AML-193 (cell line): ENCODE measurements at places on chromosomes 12 and 14.

DNA sequence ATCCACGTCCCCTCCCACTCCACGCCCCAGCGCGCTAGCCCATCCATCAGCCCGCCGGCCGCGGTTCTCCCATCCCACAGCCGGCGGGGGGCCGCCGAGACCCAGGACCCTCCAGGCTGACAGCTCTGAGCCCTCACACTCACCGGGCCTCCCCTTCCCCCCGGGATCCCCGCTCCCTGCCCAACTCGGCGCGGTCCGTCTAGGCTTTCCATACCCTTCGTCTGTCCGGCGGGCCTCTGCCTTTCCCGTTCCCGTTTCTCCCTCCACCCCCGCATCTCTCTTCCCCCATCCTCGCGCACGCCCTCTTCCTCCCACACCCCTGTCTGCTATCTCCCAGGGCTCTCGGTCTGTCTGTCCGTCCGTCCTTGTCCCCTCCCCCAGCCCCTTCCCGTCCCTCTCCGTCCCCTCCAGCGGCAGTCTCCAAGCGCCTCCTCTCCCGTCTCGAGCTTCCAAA is 726 bp downstream of the ZFHX2 start:
- DNase-seq = peak; percentile 7

GRCh38 chr12:62458626-62459025 is 8.0 kb upstream of the MON2 start:
- no peak for DNase-seq

DNA sequence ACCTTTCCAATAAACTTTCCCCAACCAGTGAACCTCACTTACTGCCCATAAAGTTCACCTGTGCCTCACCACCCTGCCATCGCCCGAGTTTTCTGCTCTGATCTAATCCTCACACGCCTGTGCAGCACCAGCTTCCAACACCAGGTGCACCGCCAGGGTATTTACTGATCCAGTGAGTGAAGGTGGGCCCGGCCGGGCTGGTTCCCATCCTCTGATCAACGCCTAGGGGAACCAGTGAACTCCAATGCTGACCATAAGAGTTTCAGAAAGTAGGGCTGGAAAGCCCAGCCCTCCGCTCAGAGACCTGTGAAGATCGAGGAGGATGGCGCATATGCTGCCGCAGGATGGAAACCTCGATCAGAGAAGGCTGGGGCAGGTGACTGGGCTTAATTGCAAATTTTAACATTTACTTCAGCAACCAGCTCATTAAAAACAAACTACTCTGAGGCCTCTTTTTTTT is 685 bp upstream of the MYL6B start:
- peak; percentile 35 for DNase-seq

GRCh38 chr14:99183311-99183710 is 88.7 kb downstream of the BCL11B start:
- no peak for DNase-seq

DNA sequence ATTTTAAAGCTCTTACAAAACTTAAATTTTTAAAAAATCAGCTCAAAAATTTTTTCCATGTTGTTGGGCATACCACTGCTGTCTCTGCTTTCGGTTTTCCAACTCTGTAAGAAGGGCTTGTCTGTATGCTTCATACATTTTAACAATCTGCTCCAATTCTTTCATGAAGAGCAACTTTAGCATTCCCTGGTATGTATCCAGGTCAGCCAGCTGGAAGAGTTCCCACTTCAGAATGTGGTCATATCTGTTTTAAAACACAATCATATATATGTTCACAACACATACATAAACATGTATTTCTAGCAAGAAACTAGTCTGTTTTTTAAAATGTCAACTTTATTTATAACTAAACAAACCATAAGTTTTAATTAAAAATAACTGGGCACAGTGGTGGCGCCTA is 33.0 kb downstream of the SAV1 start:
- no peak for DNase-seq

GRCh38 chr14:66036547-66036946 is 449.6 kb upstream of the CCDC196 start:
- DNase-seq = no peak

GRCh38 chr12:25323581-25323982 is 72.9 kb upstream of the KRAS start:
- no peak for DNase-seq

GRCh38 chr14:97995531-97995930 is 1198.3 kb downstream of the VRK1 start:
- DNase-seq = no peak

- no peak for DNase-seq
Observed at GRCh38 chr14:59271734-59272133, 83.3 kb downstream of the DAAM1 start.

DNA sequence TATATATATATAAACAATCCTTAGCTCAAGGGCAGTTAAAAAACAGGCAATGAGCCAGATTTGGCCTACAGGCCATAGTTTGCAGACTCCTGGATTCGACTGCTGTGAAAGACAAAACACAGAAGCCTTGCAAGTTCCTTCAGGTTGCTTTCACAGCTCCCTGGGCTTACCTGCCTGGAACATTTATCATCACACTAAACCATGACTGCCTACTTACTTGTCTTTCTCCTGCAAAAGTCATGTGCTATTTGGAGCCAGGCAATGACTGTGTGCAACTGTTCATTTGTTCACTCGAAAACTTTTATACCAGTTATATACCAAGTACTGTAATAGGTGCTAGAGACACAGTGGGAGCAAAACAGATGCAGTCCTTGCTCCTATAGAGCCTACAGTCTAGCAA is 2.2 kb upstream of the RPS6KA5 start:
- DNase-seq = no peak

DNA sequence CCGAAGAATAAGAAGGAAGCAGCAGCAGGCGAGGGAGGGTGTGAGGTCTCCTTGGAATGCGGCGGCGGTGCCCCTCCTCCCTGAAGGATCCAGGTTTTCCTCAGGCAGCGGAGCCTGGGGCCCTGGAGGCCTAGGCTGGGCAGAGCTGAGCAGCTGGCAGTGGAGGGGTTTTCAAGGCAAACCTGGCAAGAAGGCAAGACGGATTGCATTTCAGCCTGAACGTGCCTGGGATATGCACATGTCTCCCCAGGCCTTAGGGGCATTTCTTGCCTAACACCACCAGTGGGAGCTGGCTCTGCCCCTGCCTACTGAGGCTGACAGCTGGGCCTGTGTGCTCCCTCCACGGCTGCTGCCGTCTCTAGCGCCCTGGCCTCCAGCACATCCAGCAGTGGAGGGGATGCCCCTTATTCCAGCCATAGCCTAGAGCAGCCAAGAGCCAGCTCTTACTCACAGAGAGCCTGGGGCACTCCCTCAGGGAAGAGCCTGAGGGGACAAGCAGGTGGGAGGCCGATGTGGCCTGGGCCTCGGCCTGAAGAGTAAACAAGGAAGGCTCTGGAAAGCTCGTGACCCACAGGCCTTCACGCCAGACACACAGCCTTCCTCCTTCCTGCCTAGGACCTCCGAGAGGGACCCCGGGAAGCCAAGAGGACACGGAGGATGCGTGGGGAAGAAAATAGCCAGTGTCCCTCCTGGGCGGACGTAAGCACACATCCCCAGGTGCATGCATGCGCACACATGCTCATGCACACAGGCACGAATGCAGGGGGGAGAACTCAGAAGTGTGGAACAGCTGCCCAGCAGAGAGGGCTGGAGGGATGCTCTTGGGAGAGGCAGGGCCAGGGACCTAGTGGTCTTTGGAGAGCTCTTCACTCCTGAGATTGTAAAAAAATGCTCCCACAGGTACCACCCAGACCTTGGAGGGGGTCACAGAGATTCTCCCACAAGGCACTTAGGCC is 23.0 kb upstream of the EIF2B2 start:
- no peak for DNase-seq

DNA sequence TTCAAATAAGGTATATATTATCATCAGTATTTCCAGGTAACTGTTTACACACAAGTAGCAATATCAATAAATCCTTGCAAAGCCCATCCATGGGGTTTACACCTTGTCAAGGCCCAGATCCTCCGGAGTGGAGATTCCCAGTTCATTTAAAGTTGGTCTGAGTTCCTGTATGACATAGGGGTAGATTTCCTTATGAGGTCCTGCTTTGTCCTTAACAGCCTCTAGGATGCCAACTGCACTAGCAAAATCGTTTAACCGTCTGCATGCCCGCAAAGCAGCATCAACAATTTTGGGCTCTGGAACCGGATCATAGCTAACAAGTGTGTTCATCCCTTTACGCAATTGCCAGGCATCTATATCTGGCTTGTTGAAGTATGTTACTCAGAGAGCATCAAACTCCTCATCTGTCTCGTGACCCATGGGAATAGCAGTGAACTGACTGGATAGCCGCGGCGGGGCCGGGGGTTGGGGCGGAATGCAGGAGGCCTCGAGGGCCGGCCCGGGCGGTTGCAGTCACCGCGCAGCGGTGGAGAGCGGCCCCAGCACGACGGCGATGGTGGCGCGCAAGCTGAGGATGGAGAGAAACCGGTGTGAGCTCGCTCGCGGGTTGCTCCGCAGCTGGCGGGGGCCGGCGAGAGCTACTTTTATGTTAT is 30.6 kb upstream of the FBXO34 start:
- no peak for DNase-seq

DNA sequence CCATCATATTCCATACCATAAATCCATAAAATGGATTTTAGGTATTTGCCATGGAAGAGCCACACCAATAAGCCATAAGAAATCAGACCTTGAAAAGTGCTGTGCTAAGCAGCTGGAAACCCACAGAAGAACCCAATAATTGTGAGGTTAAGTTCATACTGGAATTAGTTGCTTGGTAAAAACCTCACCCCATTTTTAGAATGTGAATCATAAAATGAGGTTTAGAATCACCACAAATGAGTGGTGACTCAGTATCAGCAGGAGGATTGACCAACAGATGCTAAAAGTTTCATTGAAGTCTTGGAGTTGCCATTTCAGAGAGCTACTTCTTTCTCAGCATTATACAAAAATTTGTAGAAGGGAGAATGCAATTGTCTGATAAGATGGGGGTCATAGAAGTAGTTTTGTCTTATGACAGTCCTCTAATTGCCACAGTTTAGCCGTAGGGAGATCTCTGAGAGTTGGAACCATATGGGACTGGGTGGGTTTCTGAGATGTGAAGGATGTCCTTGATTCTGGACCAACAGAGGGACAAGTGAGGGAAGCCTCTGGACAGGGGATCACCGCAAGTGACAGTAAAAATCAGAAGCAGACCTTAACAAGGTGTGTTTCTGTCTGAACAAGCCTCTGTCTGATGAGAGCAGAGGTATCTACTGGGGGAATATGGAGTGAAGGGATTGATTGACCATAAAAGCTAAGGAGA is 1.4 kb upstream of the STON2 start:
- DNase-seq = peak; percentile 62

- peak; percentile 43 for DNase-seq
Observed at GRCh38 chr14:64760146-64760755, 56.0 kb downstream of the PLEKHG3 start.

- DNase-seq = no peak
Observed at GRCh38 chr12:94143951-94144350, 4.4 kb upstream of the PLXNC1 start.

GRCh38 chr12:88111074-88111652 is 30.7 kb downstream of the CEP290 start:
- no peak for DNase-seq

GRCh38 chr14:72824051-72824450 is 69.8 kb downstream of the DPF3 start:
- no peak for DNase-seq

- DNase-seq = no peak
Observed at GRCh38 chr12:23899434-23899833, 50.0 kb downstream of the SOX5 start.

GRCh38 chr12:121087467-121088194 is 45.0 kb upstream of the P2RX7 start:
- DNase-seq = no peak

- DNase-seq = no peak
Observed at GRCh38 chr12:61808856-61809255, 451.3 kb upstream of the USP15 start.

GRCh38 chr12:26493656-26494055 is 298.3 kb downstream of the SSPN start:
- no peak for DNase-seq

- no peak for DNase-seq
Observed at GRCh38 chr12:120774169-120774916, 48.7 kb downstream of the ACADS start.

- no peak for DNase-seq
Observed at GRCh38 chr14:58744801-58745394, 107.1 kb downstream of the DACT1 start.

- DNase-seq = no peak
Observed at GRCh38 chr12:123867141-123867540, 105.0 kb downstream of the DNAH10 start.

GRCh38 chr14:44732144-44732543 is 225.1 kb upstream of the FSCB start:
- no peak for DNase-seq

GRCh38 chr14:74549588-74549987 is 56.0 kb downstream of the ISCA2 start:
- DNase-seq = no peak

- DNase-seq = no peak
Observed at GRCh38 chr12:123942911-123943648, 29.6 kb downstream of the CCDC92 start.

DNA sequence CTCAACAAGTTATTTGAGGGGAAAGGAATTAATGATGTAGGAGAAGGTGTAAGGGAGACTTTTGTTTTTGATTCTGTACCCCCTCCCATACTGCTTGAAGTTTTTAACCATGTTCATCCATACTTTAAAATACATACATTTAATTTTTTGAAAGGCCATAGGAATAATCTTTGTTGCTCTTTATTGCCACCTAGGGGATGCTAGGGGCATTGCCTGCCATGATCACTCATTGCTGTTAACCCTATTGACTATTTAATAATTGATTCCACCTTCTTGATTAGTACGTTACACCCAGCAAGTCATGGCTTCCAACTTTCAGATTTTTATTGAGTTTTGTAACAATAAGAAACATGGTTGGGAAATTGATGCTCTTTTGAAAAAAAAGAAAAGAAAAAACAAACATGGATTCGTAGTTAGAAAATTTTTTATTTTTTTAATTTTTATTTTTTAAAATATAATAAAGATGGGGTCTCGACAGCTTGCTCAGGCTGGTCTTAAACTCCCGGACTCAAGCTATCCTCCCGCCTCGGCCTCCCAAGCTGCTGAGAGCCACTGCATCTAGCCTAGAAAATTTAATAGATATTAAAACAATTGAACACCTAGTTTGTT is 8.5 kb upstream of the PRKAB1 start:
- peak; percentile 39 for DNase-seq

DNA sequence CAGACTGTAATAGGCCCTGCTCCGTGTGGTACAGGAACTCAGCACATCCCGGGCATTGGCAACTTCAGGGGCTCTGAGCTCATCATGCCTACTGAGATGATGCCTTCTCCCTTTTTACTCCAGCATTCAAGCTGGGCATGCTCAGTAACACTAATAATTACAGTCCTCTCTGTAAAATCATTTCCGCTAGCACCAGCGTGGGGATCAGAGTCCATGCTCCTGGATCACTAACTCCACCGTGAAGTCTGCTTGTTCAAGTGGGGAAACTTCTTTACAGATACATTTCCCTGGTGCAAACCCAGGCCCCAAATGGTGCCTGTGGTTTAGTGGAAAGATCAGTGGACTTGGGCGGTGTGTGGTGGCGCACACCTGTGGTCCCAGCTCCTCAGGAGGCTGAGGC is 16.7 kb downstream of the CLSTN3 start:
- no peak for DNase-seq

DNA sequence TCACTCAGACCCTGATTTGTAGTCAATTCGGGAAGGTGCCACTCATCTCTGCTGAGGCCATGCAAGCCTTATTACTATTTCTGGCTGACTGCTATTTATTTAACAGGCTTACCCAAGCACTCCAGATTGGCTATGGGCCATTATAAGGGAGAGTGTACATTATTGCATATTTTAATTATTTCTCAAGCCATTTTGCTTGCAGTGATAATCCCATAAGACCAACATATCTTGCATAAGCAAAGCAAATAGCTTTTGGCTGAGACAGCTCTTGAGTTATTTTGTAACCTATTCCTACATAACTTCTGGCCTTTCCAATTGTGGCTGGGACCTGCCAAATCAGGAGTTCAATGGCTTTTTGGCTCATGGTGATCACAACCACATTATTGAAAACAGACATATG is 509.6 kb upstream of the USP15 start:
- no peak for DNase-seq
